ENCODE measurements at places on chromosomes 6 and 20. TPM values are rescaled to one million over a fixed set of nuclear protein-coding genes. Genes with fewer than 3 reads are reported as not detected.

The TMEM239 gene
- polyA plus RNA-seq, result 0.06 TPM

The SAMD10 gene
- 7.2 TPM for polyA plus RNA-seq

The OR2H2 gene
- polyA plus RNA-seq, result 0.16 TPM

The ULBP1 gene
- polyA plus RNA-seq, result 2.0 TPM

The BEND3 gene
- 10.3 TPM for polyA plus RNA-seq

The PTGIS gene
- polyA plus RNA-seq, result 35.0 TPM

The EFCAB8 gene
- 0.09 TPM for polyA plus RNA-seq

The TBX18 gene
- 11.4 TPM for polyA plus RNA-seq

The CST7 gene
- polyA plus RNA-seq, result 0.31 TPM

The ALDH5A1 gene
- 28.9 TPM for polyA plus RNA-seq

The EDN1 gene
- 4.0 TPM for polyA plus RNA-seq

The ME1 gene
- polyA plus RNA-seq, result 3.8 TPM

The VSX1 gene
- not detected for polyA plus RNA-seq

The OOEP gene
- 0.31 TPM for polyA plus RNA-seq

The CCND3 gene
- polyA plus RNA-seq, result 28.1 TPM

The RNF146 gene
- polyA plus RNA-seq, result 75.9 TPM

The ESR1 gene
- 1.2 TPM for polyA plus RNA-seq

The SLC22A16 gene
- polyA plus RNA-seq, result 0.63 TPM

The SOX18 gene
- polyA plus RNA-seq, result 9.3 TPM

The PROKR2 gene
- polyA plus RNA-seq, result 0.35 TPM

The FANCE gene
- 9.9 TPM for polyA plus RNA-seq

The LTA gene
- polyA plus RNA-seq, result 0.30 TPM

The ZBTB22 gene
- 23.9 TPM for polyA plus RNA-seq

The HLA-DOA gene
- 5.3 TPM for polyA plus RNA-seq

Measured in right renal pelvis (tissue), 4 donors.